Activated CD4-positive, alpha-beta T cell treated with anti-CD3 and anti-CD28 coated beads, Interleukin-2, amount 50 U/mL, for 16 hours (primary cell): ENCODE measurements at places on chromosomes 7 and 10.

- DNase-seq: no peak
Observed at GRCh38 chr10:122379041-122379440, 4.5 kb downstream of the PLEKHA1 start.

DNA sequence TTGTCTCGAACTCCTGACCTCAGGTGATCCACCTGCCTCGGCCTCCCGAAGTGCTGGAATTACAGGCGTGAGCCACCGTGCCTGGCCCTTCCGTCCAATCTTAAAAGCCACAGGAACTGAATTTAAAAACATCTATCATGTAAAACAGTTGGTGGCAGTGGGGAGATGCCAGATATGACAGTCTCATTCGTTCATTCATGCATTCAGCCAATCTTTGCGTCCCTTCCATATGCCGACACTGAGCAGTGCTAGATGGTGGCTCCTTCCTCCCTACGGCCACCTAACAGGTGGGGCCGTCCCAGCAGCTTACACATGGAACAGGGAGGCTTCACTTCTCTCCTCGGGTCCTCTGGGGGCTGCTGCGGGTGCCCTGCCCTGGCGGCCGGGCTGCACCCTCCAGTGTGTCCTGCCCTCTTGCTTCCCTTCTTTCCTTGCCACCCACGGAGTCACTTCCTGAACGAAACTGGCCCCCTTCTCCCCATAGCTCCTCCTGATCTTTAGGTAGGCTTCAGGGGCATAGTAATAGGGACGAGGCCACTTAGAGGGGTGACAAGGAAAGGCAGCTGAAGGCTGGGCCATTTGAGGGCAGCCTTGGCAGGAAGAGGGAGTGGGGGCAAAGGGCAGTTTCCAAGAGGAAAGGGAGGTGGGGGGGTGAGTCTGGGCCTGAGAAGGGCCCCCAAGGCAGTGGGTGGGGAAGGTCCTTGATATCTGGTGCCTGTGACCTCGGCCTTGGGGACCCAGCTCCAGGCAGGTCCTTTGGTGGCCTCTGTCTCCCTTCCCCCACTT, 53.8 kb downstream of the PROSER2 start:
- DNase-seq: no peak

- DNase-seq: no peak
Observed at GRCh38 chr7:154896076-154896475, 106.8 kb downstream of the PAXIP1 start.

DNA sequence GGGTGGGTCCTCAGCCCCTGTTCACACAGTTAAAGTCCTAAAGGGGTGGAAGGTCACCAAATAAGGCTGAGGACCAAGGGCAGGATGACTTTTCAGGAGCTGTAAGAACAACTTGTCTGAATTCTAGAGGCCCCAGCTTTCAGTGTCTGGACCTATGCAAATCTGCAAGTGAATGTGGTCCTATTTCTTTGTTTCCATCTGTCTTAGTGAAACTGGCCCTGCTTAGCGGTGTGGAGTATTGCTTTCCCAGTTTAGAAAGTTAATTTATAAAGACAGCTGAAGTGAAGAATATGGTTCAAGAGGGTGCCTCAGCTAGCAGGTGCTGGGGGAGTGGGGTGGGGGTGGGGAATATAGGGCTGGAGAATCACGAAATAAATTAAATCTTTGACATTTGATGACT, 40.1 kb downstream of the HHEX start:
- DNase-seq: no peak

- DNase-seq: no peak
Observed at GRCh38 chr10:91220954-91221675, 652 bp downstream of the PCGF5 start.

DNA sequence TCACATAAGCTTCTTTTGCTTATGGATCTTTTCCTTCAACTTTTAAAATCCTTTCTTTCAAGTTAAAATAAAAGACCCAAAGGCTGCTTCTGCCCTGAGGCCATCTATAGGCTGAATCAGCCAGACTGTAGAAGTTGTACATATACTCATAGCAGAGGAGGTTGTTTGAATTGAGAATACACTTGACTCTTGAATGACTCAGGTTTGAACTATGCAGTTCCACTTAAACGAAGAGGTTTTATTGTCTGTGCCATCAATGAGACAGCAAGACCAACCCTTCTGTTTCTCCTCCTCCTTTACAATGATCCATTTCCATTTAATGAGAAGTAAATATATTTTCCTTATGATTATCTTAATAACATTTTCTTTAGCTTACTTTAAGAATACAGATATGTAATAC, 5.8 kb downstream of the ZNF365 start:
- no peak for DNase-seq

GRCh38 chr10:101838416-101838970, 5.1 kb downstream of the KCNIP2 start:
- no peak for DNase-seq

DNA sequence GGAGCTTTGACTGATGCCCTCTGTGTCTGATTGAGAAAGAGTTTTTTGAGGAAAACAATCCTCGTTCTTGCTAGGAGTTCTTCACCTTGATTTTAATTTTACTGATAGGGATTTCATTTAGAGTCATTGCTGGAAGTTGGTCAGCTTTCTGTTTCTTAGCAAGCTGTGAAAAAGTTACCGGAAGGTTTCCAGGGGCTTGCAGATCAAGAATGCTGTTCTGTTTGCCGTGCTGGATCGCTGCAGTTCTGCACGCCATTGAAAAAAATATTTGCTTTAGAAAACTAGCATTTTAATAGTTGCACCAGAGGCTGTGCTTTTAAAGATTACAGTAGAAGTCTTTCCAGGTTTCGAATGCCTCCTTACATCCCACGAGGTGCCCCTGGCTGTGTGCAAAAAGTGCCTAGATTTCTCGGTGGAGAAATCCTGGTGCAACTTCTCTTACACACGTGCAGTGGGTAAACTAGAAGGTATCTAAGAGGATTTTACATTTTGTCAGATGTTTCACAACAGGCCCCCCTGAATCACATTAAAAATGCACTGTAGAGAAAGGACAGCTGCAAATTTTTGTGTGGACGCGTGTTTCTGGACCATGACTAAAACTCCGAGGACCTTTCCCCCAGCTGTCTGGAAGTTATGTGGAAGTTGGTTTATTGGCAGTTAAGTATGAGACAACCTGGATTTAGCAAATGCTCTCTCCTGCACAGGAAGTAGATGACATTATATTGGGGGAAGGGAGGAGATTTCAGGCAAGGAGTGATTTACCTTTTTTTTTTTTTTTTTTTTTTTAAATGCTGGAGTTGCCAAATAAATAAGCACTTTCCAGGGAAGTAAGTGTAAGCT, 5.8 kb downstream of the TCF7L2 start:
- no peak for DNase-seq

DNA sequence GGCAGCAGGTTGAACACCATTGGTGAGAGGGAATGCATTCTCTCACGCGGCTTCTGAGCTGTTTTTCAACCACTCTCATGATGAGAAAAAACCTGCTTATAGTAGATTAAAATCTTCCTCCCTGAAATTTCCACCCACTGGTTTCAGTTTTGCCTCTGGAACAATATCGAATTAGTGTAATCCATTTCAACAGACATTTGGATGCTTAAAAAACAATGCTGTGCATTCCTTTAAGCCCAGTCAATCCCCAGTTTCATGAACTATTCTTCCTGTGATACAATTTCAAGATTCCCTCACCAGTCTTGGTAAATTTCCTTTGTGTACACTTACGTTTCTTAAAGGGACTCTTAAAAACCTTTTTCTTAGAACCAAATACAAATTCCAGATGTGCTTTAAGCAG, 89.6 kb downstream of the ITIH5 start:
- no peak for DNase-seq

DNA sequence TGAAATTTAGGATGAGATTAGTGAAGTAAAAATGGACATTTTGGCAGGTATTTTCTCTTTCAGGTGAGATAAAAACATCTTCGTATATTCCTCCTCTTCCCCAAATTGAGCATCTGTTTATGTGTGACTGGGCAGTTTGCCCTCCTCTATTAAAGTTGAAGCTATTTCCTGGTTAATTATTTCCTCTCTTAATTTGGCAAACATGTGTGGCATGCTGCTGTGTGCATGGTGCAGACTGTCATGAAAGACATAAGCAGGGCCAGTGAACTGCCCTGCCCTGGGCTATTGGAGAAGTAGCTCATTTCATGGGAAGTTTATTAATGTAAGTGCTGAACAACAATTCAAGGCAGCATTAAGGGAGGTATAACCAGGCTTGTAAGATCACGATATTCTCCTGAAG, 52.6 kb downstream of the EVX1 start:
- no peak for DNase-seq

DNA sequence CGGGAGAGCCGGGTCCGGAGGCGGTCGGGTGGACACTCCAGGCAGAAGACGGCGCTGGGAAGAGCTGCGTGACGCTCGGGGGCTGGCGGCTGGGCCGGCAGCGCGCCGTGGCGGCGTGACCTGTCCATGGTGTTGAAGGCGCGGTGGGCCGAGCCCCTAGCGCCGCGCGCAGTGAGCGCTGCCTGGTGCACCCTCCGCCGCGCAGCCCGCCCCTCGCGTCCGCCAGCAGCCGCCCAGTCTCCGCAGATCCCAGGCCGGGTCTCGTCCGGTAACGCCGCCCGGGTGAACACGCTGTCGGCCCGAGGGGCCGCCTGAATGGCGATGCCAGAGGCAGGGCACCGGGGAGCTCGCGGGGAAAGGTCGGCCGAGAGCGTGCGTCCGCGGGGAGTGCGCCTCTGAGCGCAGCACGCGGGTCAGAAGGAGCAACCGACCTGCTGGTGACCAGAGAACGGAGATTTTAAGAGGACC, 657 bp upstream of the TMEM178B start:
- DNase-seq: peak; percentile 14

- no peak for DNase-seq
Observed at GRCh38 chr10:65570143-65571010, 1355.5 kb upstream of the LRRTM3 start.

DNA sequence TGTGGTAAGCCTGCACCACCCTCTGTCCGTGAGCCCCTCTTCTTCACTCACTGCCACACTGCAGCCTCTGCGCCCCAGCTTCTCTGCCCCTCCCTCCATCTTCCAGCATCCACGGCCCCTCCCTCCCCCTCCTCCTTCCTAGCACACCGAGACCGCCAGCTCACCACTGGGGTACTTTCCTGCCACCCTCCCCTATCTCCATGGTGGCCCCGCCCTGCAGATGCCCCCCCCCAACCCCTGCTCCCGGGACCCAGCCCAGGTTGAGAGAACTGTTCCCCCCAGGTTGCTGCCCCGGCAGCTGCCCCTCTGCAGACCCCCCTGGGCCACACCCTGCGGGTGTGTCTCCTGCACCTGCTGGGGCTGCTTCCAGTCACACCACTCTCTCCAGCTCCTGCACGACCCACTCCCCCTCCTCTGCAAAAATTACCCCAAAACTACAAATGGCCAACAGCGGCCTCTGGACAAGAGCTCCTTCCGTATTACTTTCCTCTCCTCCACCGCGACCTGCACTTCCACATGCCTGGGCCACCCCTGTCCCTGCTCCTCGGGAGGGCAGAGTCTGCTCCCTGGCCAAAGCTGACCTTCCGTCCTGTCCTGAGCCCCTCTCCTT, 209.2 kb upstream of the PPP2R2D start:
- no peak for DNase-seq

DNA sequence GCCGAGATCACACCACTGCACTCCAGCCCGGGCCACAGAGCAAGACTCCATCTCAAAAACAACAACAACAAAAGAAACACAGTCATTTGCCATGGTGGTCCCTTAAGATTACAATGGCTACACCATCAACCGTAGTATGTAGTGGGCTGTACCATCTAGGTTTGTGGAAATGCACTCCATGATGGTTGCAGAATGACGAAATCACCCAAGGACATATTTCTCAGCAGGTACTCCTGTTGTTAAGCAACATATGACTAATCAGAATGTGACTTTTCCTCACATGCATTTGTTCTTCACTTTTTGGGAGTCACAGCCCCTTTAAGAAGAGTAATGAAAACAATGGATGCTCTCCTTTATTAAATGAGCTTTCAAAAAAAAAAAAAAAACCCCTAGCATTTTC, 11.0 kb downstream of the SVIL start:
- no peak for DNase-seq

- DNase-seq: no peak
Observed at GRCh38 chr10:119191881-119192280, 13.3 kb upstream of the PRDX3 start.

DNA sequence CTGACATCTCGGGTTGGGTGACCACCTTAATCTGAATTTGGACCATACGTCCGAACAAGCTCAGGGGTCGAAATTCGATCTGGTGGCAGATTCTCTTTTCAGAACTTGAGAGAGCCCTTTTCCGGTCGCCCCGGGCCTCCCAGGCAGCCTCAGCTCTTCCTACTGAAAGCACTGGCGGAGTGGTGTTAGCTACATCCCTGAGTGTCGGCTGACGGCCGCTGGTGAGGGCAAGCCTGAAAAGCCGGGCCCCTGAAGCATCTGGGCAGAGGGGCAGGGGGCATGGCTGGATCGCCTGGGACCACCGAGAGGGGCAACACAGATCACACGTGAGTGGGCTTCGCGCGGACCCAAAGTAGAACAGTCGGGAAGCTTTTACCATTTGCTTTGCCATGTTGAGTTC, 116.1 kb downstream of the SMURF1 start:
- DNase-seq: no peak

- DNase-seq: no peak
Observed at GRCh38 chr7:132002343-132002968, 446.0 kb upstream of the PODXL start.

GRCh38 chr10:17428351-17429097, 25.9 kb downstream of the ST8SIA6 start:
- DNase-seq: peak; percentile 82

GRCh38 chr10:128043259-128044045, 82.8 kb downstream of the MKI67 start:
- DNase-seq: no peak

DNA sequence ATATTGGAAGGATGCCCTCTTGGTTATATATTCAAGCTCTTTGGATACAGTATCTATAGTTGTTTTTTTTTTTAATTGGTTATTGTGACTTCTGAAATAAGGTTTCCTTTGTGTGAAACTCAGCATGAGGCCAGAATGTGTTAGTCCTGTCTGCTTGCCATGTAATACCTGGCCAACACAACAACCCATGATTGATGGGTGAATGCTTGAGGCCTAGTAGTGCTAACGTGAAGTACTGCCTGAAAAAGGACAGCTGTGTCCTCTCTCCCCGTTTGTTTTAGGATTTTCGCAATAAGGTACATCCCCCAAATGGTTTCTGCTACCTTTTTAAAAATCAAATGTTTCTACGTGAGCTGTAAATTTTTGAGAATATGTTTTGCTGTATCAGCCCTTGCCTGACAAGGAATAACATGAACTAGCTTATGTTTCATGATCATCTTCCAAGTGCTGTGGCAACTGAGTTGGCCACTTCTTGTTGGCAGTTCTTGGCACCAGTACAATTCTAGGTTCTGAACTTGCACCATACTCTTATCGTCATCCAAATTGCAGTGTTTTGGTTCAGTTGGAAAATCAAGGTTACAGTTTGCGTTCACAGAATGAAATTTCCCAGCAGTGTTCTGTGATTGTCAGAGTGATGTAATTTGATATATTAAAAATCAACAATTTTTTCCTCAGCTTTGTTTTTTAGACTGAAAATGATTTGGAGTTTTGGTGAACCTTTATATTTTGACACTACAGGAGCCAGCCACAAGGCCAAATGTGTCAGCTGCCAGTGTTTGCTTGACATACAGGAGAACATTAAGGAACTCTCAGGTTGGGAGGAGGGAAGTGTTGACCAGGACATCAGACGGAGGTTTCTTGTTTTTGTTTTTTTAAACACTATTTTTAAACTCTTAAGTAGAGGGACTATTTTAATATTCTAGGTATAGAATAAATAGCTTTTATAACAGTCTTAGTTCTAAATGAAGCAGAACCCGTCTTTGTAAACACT, 13.5 kb upstream of the ASCC1 start:
- no peak for DNase-seq

GRCh38 chr10:99537989-99538917, 5.5 kb downstream of the NKX2-3 start:
- no peak for DNase-seq
